ENCODE measurements at places on chromosomes 6 and 20. TPM values are rescaled to one million over a fixed set of nuclear protein-coding genes. Genes with fewer than 3 reads are reported as not detected.

UBE2C gene
- 0.73 TPM for total RNA-seq

PRPH2 gene
- 1.1 TPM for total RNA-seq

- no peak for DNase-seq
Observed at GRCh38 chr20:20603339-20603990, 109.0 kb downstream of the RALGAPA2 start.

DNA sequence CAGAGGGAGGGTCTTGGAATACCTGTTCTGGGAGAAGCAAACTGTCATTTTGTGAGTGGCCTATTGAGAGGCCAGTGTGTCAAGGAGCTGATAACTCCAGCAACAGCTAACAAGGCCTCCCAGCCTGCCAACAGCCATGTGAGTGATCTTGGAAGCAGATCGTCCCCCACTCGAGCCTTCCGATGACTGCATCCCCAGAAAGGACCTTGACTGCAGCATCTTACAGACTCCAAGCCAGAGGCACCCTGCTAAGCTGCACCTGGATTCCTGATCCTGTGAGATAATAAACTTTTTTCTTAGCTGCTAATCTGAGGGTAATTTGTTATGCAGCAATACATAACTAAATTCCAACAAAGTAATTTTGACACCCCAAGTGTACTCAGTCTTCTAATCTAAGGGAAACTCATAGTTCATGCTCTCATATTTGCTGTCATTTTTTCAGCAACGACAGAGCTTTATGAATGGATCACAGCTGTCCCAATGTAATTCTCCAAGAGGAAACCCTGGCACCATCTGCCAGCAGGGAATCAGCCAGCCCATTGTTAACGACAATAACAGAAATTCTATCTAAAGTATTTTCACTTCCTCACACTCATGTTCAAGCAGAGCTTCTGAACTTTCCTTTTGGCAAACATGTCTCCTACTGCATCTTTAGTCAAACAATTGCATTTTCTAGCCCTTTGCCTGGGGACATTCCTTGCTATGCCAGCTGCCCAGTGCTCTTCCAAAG is 470.2 kb upstream of the BTBD3 start:
- no peak for DNase-seq

DNA sequence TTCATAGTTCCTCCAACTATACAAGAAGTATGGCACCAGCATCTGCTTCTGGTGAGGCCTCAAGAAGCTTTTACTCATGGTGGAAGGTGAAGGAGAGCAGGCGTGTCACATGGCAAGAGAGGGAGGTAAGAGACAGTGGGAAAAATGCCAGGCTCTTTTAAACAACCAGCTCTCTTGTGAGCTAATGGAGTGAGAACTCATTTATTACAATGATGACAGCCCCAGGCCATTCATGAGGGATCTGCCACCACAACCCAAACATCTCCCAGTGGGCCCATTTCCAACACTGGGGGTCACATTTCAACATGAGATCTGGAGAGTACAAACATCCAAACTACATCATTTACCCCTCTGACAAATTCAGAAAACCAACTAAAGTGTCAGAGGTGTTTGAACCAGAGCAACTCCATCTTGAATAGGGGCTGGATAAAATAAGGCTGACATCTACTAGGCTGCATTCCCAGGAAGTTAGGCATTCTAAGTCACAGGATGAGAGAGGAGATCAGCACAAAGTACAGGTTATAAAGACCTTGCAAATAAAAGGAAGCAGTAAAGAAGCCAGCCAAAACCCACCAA is 2.2 kb upstream of the UBD start:
- DNase-seq: no peak

TBXT gene
- total RNA-seq: not detected

DNA sequence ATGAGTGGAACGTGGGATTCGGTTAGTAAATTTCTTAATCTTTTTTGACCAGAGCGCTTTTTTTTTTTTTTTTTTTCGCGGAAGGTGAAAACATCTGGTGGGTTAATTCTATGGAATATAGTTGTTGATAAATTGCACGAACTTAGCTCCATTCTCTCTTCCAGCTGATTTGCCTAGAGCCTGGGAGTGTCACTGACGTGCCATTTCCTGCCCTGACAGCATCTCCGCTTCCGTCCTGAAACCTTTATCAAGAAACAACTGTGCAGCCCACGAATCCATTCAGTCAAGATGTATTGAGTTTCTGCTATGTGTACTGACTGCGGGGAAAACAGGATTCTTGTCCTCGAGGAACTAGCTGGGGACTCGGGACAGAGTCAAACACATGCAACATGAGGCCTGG is 59.5 kb upstream of the TGM3 start:
- no peak for DNase-seq

GRCh38 chr6:109411034-109411433 is 28.8 kb upstream of the CD164 start:
- DNase-seq: no peak

TBX18 gene
- total RNA-seq: 10.1 TPM

DNA sequence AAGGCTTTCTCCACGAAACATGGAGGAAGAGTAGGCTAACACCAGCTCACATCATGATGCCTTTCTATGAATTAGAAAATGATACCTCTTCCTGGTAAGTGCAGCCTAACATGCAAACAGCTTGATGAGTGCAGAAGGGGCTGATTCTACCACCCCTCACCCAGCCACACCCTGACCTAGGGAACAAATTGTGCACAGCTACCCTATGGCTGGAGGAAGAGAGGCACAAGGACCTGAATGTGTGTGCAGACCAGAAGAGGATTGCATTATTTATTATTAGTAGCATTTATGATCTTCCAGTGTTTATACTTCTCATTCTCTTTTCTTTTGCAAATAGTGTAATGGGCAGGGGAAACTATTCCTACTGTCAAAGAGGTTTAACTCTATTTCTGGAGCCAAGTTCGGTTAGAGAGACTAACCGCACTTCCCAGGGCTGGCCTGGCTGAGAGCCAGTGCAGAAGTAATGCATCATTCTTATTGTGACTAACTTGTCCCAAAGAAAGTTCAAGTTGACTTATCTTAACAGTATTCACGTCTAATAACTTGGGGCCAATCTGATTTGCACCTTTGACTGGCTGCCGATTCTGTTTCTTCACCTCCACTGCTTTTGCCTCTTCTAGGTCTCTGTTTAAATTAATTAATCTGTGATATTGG is 237.5 kb downstream of the CD83 start:
- DNase-seq: peak; percentile 73

OR2H1 gene
- total RNA-seq: not detected

DNA sequence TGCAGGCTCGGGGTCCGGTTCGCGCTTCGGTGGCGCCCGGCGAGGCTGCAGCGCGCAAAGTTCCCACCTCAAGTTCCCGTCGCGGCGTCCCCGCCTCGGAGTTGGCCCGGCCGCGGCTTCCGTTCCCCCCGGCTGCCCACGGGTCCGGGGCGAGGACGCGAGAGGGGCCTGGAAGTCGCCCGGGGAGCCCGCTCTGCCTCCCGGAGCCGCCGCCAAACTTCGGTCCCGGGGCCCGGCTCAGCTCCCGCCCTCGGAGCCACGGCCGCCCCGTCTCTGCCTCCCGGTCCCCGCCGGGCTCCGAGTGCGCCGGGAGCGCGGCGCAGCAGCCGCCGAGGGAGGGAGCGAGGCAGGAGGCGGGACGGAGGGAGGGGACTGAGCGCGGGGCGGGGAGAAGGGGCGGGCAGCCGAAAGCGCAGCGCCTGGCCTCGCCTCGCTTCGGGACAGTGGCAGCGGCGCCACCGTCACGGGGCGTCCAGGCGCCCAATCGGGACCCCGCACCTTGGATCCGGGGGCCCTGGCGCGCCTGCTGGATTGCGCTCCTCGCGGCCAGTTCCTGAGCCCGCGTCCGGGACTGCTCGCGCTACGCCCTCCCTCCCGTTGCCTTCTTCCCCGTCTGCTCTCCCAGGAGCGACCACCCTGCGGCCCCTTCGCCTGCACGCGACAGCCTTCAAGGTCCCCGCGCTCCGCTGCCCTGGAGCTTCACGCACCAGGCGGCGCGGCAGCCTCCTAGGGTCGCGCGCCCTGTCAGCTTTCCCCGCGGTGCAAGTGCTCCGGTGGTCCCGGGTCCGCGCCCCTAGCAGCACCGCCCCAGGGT is at the start of gene KCNG1:
Gene KCNG1 (minus strand): TSS at position 305 of the 814 bp plus-strand sequence. CDS start 12,769 bp downstream, outside the sequence.
- peak; percentile 79 for DNase-seq

- no peak for DNase-seq
Observed at GRCh38 chr6:99016355-99016754, 68.6 kb upstream of the FBXL4 start.

DNA sequence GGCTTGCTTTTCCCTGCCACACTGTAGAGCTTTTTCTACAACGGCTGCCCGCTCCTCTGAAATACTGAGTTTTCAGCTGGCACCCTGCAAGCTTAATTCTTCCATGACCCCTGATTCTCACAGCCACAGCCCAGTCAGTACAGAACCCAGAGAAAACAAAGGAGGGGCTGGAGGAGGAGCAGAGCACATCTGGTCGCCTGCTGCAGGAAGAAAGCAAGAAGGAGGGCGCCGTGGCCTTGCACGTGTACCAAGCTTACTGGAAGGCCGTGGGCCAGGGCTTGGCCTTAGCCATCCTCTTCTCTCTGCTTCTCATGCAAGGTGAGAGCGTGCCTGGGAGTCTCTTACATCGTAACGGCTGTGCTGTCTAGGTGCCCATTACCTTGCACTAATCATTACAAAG is 11.3 kb downstream of the DLK2 start:
- no peak for DNase-seq

DNA sequence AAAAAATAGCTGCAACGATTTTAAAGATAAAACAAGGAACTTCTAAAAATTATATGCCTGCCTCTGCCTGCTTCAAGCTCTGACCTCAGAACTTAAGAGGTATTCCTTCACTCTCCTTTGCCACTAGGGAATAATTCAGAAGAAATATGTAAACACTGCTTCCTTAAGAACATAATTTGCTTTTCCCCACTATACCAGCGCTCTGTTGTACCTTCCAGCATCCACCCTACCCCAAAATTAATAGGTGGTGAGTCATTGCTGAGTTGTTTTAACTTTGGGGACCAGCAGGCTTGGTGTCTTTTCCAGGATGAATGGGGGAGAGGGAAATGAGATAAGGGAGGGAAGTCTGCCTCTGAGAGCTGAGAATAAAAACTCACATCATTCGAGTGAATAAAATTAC is 107.7 kb upstream of the ATXN1 start:
- DNase-seq: no peak

SLC2A4RG gene
- total RNA-seq: 47.9 TPM

DNA sequence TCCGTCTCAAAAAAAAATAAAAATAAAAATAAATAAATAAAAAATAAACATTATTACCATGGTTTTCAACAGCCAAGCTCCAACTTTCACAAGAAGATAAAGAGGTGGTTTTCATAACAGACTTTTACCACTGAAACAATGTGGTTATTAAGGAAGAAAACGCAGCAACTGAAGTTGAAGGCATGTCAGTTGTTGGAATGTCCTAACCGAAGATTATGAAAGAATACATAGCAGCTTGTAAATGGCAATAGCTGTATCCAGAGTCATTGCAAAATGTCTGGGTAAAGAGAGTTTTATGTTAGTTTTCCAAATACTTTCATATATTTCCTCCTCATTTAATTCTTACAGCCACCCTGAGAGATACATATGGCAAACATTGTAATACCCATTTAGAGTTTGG is 161.6 kb upstream of the MARCKS start:
- DNase-seq: no peak

HLA-DMB gene
- total RNA-seq: 15.8 TPM

GRCh38 chr6:137570393-137570792 is 76.2 kb upstream of the OLIG3 start:
- DNase-seq: no peak

DNA sequence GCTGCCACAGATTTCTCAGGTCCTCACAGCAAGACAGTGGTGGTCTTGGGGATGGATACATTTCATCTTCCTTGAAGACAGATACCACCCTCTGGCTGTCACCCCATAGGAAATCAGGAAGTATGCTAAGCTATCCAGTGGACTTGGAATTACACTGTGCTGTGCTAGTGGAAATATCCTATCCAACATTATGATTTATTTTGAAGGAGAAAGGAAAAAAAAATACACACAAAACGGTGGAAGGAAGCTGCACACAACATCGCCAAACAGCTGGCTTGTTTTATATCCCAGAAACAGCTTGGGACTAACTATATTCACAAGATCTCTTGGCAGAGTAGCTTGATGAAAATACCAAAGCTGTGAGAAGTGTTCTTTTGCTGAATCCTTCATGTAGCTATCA is 257.6 kb downstream of the LAMA2 start:
- DNase-seq: no peak

PXDC1 gene
- 32.8 TPM for total RNA-seq

TP53TG5 gene
- total RNA-seq: 0.68 TPM

GRCh38 chr20:53141201-53142050 is 169.3 kb downstream of the TSHZ2 start:
- DNase-seq: no peak

MYH7B gene
- total RNA-seq: 89.0 TPM

DNA sequence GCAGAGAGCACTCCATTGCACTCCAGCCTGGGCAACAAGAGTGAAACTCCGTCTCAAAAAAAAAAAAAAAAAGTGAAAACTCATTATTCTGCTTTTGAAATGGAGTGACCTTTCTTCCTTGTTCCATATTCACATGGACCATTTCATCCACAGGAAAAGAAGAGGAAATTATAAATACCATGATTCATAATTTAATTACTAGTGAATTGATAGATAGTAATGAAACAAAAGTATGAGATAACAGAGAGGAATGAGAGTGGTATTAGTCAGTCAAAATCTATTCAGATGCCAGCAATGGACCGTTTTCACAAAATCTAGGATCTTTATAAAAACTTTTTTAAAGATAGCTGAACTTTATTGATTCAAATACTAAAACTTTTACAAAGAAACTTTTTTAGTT is 443.1 kb upstream of the FLRT3 start:
- no peak for DNase-seq

GRCh38 chr6:124436803-124437202 is 525.4 kb upstream of the RNF217 start:
- no peak for DNase-seq

DNA sequence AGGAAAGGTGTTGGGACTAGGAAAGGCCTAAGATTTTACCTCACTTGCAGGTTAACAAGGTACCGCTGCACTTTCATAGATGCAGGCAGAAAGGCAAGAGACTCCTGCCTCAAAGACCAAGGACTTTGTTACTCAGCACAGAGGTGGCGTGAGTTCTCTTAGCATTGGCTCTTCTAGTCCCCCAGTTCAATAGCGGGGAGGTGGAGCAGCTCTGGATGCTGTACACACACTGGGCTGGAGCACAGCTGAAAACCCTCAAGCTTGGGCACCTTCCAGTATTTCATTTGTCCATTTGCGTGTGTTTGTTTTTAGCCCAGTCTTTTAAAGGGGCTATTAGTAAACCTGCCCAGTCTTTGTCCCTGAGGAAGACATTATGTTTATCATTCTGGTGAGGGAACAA is 345.2 kb downstream of the FARS2 start:
- no peak for DNase-seq

DNA sequence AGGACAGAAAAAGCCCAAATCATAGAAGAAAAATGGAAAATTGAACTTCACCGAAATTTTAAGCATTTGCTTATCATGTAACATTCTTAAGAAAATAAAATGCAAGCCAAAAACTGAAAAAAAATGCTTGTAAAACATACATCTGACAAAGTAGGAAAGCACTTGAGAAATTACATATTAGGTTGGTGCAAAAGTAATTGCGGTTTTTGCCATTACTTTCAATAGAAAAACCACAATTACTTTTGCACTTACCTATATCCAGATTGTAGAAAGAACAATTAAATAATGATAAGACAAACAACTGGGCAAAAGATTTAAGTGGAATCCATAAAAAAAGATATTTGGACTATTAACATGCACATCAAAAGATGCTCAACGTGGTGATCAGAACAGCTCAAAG is 146.2 kb downstream of the TBXT start:
- DNase-seq: no peak
